ENCODE measurements at places on chromosomes 2 and 18.

GRCh38 chr18:45119876-45120275 lies 439.2 kb downstream of the SETBP1 start:
- DNase-seq = no peak

DNA sequence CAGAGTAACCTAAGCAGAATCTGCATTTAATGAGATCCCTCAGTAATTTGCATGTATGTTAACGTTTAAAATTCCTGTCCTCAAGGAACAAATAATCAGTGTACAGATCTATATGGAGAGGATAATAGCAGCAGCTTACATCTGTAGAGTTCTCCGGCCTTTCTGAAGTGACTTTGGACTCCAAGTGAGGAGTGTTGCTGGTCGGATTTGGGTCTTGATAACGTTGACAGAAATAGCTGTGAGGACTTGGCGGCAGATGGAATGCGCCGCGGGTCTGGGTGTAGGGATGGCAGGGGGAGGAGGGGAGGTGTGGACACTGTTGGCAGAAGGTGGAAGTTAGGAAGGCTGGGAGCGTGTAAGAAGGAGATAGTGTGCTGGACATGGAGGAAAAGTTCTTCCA lies 170.9 kb upstream of the GATA6 start:
- DNase-seq = no peak

DNA sequence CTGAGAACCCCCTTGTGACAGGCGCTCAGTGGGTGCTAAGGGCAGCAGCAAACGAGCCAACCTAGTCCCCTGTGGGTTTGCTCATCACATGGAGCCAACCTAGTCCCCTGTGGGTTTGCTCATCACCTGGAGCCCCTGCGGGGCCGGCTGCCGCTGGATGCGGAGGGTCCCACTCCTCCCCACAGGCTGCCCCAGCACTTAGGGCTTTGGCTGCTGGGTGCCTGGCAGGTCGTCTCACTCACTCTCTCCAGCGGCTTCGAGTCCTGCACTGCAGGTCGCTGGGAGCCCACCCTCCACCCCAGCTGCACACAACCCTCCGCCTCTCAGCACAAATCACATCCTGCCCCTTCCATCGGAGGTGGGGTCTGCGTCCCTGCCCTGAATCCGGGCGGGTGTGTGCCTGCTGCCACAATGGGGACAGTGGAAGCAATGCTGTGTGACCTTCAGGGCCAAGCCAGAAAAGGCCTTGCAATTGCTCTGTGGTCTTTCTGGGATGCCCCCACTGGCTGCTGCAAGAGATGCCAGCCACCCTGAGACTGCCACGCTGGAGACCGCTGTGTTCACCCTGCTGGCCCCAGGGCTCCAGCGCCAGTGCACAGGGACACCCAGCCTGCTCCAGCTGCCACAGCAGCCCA lies 248.1 kb upstream of the SALL3 start:
- no peak for DNase-seq

GRCh38 chr2:20433249-20433648 lies 13.6 kb upstream of the RHOB start:
- no peak for DNase-seq

DNA sequence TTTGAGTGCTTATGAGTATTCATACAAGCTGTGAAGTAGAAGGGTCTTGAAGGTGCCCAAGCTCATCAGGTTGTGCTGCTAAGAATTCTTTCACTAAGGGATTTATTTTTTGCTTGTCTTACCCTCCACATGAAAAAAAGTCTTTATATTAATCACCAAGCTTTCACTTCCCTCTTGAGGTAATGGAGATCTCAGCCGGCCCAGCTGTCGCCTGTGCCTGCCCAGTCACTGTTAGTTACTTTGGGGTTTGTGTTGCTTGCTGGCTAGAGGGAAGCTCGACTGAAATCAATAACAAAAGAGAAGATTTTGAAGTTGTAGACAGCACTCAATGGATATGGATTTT lies 21.9 kb downstream of the MC2R start:
- no peak for DNase-seq

DNA sequence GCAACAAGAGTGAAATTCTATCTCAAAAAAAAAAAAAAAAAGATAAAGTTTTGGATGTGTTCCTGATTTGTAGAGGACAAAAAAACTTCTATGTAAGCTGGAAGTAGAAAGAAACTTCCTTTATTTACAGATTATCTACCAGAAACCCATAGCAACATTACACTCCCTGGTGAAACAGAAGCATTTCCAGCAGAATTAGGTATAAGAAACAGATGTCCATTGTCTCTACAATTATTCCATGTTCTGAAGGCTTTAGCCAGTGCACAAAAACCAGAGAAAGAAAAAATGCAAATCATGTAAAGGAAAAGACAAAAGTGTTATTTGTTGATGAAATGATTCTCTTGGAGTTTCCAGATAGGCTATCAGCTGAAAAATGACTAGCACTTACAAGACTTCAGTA lies 4.9 kb downstream of the TUBB6 start:
- no peak for DNase-seq

DNA sequence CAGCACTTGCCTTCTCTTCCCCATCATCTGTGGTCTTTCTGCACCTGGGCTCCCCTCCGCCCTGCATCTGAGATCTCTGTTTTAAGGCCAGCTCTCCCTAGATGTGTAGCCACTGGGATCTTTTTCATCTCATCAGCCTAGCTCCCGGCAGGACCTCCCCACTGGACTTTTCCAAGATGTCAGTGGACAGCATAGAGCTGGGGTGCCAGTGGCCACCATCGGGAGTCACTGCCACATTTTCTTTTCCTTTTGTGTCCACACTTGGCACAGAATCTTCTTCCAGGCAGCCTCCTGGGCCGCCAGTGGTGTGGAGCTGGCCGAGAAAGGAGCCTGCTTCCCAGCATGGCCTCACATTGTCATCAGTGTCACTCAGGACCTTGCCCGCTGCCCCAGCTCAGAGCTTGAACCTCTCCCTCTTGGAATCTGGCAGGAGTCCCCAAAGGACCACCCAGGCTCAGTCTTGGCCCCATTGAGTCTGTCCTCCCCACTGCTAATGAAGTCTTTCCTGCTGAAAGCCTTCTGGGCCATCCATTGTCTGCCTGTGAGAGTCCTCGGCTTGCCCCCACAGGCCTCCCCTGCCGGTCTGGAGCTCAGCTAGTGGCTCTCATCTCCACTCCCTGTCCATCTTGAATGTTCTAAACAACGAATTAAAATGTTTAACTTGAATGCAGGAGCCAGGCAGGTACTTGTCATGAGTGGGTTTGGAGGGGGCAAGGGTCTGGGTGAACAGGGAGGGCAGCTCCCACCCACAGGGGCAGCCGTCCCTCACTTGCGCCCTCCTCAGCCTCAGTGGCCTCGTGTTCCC lies 324.4 kb downstream of the GBX2 start:
- DNase-seq = no peak

DNA sequence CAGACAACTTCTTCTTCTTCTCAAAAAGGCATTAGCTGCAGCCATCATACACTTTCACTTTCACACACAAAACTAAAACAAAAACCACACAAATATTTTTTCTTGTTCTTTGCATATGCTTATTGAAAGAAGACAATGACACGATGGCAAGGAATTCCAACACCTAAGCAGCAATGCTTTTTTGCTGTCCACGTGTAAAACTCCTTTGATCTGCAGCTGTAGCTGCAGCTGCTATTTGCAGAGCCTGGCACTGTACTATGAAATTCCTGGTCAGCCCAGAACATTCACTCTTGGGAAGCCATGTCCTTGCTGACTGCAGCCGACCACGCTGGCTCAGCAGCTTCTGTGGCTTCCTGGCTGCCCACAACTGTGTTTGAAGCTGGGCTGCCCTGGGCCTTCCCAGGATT lies 316.2 kb downstream of the CDH2 start:
- no peak for DNase-seq

- no peak for DNase-seq
Observed at GRCh38 chr2:85712336-85712735, 18.2 kb downstream of the GNLY start.

DNA sequence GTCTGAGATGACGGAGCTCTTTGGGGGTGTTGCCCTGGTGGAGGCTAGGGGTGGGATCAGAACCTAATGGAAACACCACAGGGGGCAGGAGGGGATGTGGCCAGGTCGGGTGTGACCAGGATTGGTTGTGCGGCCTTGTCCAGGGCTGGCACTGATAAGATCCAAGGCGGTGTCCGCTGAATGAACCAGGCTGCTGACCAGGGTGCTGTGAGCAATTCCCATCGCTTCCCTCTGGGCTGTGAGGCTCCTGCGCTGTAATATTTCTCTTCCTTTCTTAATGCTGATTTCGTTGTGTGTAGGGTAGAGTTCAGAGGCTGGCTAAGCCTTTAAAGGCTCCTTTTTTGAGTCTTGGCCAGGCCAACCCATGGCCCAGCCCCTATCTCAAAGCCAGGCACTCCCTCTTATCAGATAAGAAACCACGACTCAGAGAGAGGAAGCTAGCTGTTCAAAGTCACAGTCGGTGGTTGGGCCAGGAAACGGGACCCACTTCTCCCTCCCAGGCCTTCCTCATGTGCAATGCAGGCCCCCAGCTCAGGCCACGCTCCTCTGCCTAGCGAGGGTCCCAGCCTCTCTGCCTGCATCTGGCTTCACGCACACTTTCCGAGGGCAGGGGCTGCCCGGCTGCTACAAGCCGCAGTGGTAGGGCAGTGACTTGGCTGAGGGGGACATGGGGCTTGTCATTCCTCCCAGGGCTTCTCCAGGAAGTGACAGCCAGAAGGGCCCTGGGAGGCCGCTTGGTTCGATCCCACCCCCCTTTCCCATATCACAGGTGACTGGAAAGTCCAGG lies 26.0 kb upstream of the FOSL2 start:
- DNase-seq = no peak

All from stimulated activated CD4-positive, alpha-beta T cell treated with anti-CD3 and anti-CD28 coated beads, Interleukin-12 subunit alpha, Interleukin-12 subunit beta, amount 100 ng/mL, for 48 hours (primary cell).